ENCODE measurements at places on chromosomes 2 and 18. TPM values are rescaled to one million over a fixed set of nuclear protein-coding genes. Genes with fewer than 3 reads are reported as not detected.
A peak's percentile ranks its signal among the peaks of the same experiment; 100 is the strongest.

GRCh38 chr18:61829108-61829507 is 63.7 kb downstream of the RNF152 start:
- H3K27ac ChIP-seq, result no peak overlapping the region
- H3K27me3 ChIP-seq, result no peaks in the 10 kb centered on the region

GRCh38 chr2:146489386-146489785 is 1355.4 kb upstream of the ACVR2A start:
- H3K4me3 ChIP-seq, result no peak overlapping the region
- no peak overlapping the region for H3K27ac ChIP-seq
- no peaks in the 10 kb centered on the region for H3K4me1 ChIP-seq

GRCh38 chr2:104772996-104773395 is 80.9 kb upstream of the POU3F3 start:
- no peaks in the 10 kb centered on the region for H3K36me3 ChIP-seq
- no peak for DNase-seq
- H3K27ac ChIP-seq, result no peak overlapping the region
- no peaks in the 10 kb centered on the region for H3K27me3 ChIP-seq
- no peak overlapping the region for H3K4me3 ChIP-seq
- no peaks in the 10 kb centered on the region for H3K4me1 ChIP-seq

GRCh38 chr2:205700331-205701132 is 18.2 kb downstream of the NRP2 start:
- no peaks in the 10 kb centered on the region for H3K27me3 ChIP-seq
- peaks cover 47% of the 10 kb centered on the region for H3K4me1 ChIP-seq
- H3K4me3 ChIP-seq, result no peak overlapping the region
- DNase-seq, result peak; percentile 28
- peak overlapping the region; percentile 88 for H3K27ac ChIP-seq

DNA sequence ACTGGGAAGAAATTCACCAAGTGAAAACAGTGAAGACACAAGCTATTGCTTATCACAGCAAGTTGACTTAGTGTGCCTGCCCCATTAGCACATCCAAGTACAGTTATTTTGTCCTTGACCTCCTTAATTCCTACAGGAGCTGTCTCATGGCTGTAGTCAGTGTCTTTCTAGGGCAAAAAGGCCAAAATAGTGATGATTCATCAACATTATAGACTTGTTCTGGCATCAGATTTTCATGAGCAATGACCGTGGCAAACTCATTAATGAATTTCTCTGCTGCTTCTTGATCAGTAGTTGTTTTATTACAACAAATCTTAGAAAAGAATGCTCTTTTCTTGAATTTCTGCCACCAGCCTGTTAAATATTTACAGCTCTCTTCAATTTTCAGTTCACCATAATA is 1169.3 kb upstream of the DDX18 start:
- no peak overlapping the region for H3K4me3 ChIP-seq
- no peak for DNase-seq
- no peaks in the 10 kb centered on the region for H3K36me3 ChIP-seq
- H3K27me3 ChIP-seq, result no peaks in the 10 kb centered on the region
- H3K4me1 ChIP-seq, result no peaks in the 10 kb centered on the region
- no peak overlapping the region for H3K27ac ChIP-seq

DNA sequence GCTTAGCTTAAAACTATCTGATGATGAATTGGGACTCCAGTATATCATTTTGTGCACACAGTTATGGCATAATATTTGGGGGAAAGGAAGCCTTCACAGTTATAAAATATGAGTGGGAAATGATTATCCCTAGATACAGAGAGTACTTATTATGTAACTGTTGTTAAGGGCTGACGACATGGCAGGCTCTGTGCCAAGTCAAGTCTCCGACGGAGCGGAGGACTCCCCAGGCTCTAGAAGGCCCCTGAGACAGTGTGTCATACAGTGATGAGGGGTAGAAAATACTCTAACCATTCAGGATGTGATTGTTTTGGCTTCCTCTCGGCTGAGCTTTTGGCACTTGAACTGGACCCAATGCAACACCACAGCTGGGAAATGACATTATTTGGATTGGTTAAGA is 211.8 kb downstream of the SLC8A1 start:
- no peaks in the 10 kb centered on the region for H3K27me3 ChIP-seq
- DNase-seq, result peak; percentile 61
- peaks cover 20% of the 10 kb centered on the region for H3K4me1 ChIP-seq
- no peaks in the 10 kb centered on the region for H3K36me3 ChIP-seq
- H3K4me3 ChIP-seq, result no peak overlapping the region

DNA sequence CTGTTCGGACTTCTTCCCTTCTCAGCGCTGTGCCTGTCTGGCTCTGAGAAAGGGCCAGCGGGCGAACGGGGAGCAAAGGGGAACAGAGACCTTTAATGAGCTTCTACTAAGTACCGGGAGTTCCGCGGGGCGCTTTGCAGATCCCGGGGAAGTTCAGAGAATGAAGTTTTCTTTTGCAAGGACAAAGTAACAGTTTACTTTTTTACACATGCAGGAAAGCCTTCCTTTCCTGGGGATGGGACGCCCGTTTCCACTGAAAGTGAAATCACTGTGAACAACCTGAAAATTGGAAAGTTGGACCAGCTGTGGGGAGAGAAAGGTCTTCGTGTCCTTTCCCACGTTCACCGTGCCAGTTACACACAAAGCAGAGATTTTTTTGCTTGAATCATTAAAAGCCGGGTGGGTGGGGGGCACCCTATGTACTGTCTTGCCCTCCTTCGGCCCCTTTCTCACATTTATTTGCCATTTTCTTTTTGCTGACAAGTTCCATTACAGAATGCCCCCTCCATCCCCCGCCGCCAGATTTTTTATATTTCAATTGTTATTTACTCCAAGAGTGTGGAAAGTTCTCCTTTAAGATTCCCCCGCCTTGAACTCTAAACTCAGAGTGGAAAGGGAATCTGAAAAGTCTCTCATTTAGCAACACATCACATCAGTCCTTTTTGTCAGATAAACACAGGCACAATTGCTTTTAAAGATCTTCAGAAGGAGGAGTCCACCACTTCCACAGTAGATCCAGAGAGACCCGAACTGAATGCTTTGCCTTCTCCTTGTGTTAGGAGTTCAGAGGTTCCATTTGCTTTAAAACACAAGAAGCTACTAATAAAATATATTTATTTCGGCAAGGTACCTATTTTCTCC is 1.1 kb upstream of the FN1 start:
- no peaks in the 10 kb centered on the region for H3K4me1 ChIP-seq
- peaks cover 53% of the 10 kb centered on the region for H3K27me3 ChIP-seq
- no peaks in the 10 kb centered on the region for H3K36me3 ChIP-seq

GRCh38 chr18:79962835-79963657 is 1.4 kb upstream of the HSBP1L1 start:
- H3K36me3 ChIP-seq, result no peaks in the 10 kb centered on the region
- H3K27me3 ChIP-seq, result no peaks in the 10 kb centered on the region
- no peak overlapping the region for H3K27ac ChIP-seq
- no peak overlapping the region for H3K4me3 ChIP-seq

- no peak overlapping the region for H3K4me3 ChIP-seq
- no peak overlapping the region for H3K27ac ChIP-seq
- no peaks in the 10 kb centered on the region for H3K4me1 ChIP-seq
- peaks cover 24% of the 10 kb centered on the region for H3K27me3 ChIP-seq
- no peak for DNase-seq
Observed at GRCh38 chr2:175372704-175373701, 191.5 kb upstream of the ATP5MC3 start.

GRCh38 chr18:77299706-77300105 is 50.1 kb downstream of the GALR1 start:
- no peak overlapping the region for H3K4me3 ChIP-seq
- no peak overlapping the region for H3K27ac ChIP-seq
- H3K36me3 ChIP-seq, result no peaks in the 10 kb centered on the region
- no peaks in the 10 kb centered on the region for H3K4me1 ChIP-seq
- no peak for DNase-seq

- H3K27me3 ChIP-seq, result no peaks in the 10 kb centered on the region
- no peak overlapping the region for H3K27ac ChIP-seq
- H3K36me3 ChIP-seq, result no peaks in the 10 kb centered on the region
Observed at GRCh38 chr2:207725873-207726578, 14.6 kb downstream of the CCNYL1 start.

DNA sequence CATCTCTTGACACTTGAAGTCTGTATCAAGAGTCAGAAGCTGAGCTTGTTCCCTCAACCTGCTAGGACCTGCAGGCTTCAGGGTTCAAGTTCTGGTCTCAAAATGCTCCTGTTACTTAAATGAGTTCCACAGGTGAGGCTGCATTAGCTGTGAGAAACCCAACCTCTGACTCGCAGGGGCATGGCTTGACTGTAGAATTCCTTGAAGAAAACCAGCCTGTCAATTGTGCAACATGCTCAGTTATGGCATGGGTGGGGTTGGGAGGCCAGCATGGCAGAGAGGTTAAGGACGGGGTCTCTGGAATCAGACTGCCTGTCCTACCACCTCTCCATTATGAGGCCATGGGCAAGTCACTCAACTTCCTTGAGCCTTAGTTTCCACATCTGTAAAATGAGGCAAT is 235.8 kb downstream of the EN1 start:
- H3K27ac ChIP-seq, result no peak overlapping the region
- no peaks in the 10 kb centered on the region for H3K36me3 ChIP-seq
- H3K4me3 ChIP-seq, result no peak overlapping the region
- H3K4me1 ChIP-seq, result no peaks in the 10 kb centered on the region

DNA sequence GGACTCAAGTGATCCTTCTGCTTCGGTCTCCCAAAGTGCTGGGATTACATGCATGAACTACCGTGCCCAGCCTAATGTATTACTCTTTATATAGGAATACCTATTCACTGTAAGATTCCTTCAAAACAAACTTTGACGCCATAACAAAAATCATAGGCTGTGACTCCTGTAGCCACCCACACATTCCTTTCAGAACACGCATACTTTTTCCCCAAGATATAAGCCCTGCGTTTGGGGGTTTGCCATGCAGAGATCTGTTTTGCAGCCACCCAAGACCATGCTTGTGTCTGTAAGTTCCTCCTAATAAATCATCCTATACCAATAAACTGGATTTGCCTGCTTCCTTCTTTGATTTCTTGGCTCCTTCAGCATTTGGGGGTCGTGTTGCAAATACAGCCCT is 46.0 kb upstream of the STON1 start:
- no peaks in the 10 kb centered on the region for H3K36me3 ChIP-seq
- no peaks in the 10 kb centered on the region for H3K27me3 ChIP-seq
- H3K4me3 ChIP-seq, result no peak overlapping the region
- H3K4me1 ChIP-seq, result peaks cover 21% of the 10 kb centered on the region
- DNase-seq, result no peak
- H3K27ac ChIP-seq, result peak overlapping the region; percentile 1

DNA sequence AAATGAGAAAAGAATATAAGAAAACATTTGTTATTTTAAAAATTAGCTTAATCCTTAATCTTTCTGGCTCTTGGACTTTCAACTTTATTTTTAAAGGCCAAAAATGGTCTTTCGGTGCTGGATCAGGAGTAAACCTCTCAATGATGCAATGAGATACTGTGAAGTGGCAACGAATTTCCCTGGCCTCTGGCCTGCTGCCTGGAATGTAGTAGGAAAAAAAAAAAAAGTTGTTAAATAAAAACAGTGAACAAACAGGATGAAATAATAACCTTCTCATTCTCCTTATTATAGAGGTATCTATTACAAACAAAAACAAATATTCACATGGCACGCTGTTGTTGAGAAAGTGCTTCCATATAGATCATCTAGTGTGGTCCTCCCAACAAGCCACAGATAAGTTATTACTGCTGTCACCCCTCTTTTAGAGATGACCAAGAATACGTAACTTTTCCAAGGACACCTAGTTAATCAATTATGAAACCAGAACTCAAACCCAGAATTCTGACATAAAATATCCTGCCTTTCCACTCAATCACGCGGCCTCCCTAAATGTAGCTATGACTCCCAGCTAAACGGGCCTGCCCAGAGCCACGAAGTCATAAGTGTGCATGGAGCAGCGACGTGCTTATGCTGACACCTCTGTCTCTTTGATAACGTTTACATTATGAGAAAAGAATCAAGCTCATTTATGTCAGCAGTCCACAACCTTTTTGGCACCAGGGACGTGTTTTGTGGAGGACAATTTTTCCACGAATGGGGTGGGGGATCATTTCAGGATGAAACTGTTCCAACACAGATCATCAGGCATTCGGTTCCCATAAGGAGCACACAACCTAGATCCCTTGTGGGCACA is 170.9 kb downstream of the BCL2 start:
- no peak for DNase-seq
- no peaks in the 10 kb centered on the region for H3K4me1 ChIP-seq
- H3K27me3 ChIP-seq, result no peaks in the 10 kb centered on the region
- H3K27ac ChIP-seq, result peak overlapping the region; percentile 30

DNA sequence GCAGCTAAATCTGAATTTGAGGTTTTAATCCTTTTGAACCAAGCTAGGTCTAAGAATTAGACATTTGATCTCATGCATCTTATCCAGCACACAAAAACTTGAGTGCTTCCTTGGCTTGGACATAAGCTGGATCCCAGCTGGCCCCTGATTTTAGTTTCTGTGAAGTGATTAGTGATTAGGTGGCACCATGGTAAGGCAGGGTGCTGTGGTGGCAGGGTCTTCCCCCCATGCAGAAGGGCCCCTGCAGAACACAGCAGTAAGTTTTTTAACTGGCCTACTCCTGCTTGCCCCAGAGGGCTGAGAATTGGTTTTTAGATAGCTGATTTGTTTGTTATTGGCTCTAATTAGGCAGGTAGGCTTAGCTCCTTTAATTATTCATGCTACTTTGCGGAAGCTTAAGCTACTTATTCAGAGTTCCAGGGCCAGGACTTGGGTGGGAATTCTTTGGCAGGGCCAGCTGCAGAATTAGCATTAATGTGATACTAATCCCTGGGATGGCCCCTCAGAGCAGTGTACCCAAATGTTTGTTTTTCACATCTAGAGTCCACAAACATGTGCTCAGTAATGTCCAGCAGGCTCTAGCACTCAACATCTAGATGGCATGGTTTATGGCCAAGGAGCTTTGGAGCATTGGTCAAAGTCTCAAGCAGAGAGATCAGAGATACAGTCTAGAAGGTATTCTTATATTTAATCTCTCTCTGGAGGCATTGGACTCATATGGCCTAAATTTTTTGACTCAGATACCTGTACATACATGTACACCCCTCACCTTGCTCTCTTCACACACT is 99.6 kb downstream of the FMNL2 start:
- H3K4me1 ChIP-seq, result peaks cover 13% of the 10 kb centered on the region
- H3K36me3 ChIP-seq, result no peaks in the 10 kb centered on the region
- no peaks in the 10 kb centered on the region for H3K27me3 ChIP-seq
- no peak for DNase-seq
- H3K4me3 ChIP-seq, result no peak overlapping the region
- H3K27ac ChIP-seq, result no peak overlapping the region

- no peak overlapping the region for H3K27ac ChIP-seq
- DNase-seq, result no peak
- H3K27me3 ChIP-seq, result no peaks in the 10 kb centered on the region
Observed at GRCh38 chr2:136404176-136404575, 286.2 kb upstream of the CXCR4 start.

SFT2D3 gene
- total RNA-seq, result 8.5 TPM

CCDC68 gene
- total RNA-seq, result 24.9 TPM

ARL6IP6 gene
- total RNA-seq, result 21.5 TPM

TYW5 gene
- 4.9 TPM for total RNA-seq

CIB4 gene
- total RNA-seq, result not detected
